ENCODE measurements at places on chromosomes 3 and 15.

DNA sequence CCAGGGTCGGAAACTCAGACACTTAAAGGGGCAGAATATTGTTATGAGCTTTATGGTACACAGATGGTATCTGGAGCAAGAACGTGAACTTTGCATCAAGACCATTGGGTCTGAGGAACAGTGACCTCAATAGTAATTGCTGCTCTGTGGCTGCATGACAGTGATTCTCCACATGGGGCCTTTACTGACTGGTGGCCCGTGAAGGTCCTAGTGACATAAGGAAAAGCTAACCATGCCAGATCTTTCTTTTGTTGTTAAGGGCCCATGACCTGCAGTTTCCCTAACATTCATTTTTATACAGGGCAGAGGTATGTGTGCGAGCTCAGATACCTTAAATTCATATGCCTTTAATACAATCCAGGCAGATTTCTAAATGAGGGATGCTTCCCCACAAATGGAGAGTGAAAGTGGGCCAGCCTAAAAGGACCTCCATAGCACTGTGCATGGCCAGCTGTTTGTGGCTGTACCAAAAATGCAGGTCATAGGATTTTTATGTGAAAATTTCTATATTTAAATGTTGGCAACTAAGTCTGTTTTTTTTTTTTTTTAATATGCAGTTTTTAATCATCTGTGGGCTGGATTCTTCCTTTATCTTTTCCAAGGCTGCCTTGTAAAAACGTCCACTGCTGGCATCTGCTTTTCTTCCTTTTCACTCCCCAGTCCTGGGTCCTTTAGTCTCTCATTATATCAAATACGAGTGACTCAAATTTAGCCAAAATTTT, 188.0 kb upstream of the IL12A start:
- DNase-seq = no peak

GRCh38 chr3:42172047-42172654, 81.0 kb downstream of the TRAK1 start:
- DNase-seq = no peak

GRCh38 chr15:101651554-101652097, 555 bp downstream of the TM2D3 start:
- no peak for DNase-seq

DNA sequence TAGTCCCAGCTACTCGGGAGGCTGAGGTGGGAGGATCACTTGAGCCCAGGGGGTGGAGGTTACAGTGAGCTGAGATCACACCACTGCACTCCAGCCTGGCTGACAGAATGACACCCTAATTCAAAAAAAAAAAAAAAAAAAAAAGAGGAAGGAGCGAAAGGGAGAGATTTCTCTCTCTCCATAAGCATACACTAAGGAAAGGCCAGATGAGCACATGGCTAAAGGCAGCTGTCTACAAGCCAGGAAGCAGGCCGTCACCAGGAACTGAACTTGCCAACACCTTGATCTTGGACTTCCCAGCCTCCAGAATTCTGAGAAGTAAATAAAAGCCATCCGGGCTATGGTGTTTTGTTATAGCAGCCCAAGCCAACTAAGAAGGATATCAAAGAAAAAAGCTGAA, 7.5 kb downstream of the SRGAP3 start:
- no peak for DNase-seq

GRCh38 chr15:73685981-73686380, 1.8 kb downstream of the CD276 start:
- no peak for DNase-seq

GRCh38 chr3:53628536-53629401, 134.4 kb downstream of the CACNA1D start:
- DNase-seq = no peak

DNA sequence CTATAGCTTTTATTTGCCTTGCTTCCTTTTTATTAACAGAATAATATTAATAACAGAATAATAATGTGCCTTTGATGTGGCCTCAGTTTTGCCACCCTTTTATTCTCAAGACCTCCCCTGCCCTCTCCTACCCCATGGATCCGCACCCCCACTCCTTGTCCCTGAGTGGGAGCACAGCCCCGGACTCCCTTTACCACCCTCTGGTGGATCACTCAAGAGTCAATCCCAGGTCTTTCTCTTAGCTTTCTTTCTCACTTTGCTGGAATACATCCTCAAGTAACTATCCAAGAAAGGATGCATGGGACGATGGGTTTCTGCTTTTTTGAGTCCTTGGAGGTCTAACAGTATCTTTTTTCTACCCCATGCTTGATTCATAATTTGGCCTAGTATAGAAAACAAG, 63.4 kb downstream of the KLF13 start:
- no peak for DNase-seq

- DNase-seq = no peak
Measured at GRCh38 chr15:55241891-55242290, 45.1 kb upstream of the RSL24D1 start.

- no peak for DNase-seq
Measured at GRCh38 chr15:94840794-94841783, 609.7 kb downstream of the MCTP2 start.

DNA sequence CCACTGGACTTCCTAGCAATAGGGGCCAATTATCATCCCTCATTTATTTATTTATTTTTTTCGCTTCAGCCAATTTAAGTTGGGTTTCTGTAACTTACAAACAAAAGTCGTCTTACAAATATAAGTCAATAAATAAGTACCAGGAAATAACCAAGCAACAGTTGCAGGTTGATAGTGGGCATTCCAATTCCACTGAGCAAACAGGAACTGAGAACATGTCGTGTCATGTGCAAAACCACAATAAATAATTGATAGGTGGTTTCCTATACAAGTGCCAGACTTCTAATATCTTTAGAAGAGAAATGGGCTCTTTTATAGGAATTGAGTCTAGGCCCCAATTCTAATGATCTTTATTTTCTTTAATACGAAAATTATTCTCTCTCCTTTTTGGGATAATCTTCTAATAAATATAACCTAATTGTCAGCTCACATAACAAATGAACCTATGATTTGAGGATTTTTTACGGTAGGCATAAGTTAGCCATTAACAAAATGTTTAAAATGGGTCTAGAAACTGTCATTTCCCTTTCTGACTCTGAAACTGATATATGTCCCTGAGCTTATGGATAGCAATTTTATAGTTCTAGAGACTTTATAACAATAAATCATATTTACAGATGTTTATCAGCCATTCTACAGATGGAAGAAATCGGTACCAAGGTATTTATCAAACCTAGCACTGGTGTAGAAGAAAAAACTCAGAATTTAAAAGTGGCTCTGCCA, 571.8 kb downstream of the FOXP1 start:
- DNase-seq = no peak

DNA sequence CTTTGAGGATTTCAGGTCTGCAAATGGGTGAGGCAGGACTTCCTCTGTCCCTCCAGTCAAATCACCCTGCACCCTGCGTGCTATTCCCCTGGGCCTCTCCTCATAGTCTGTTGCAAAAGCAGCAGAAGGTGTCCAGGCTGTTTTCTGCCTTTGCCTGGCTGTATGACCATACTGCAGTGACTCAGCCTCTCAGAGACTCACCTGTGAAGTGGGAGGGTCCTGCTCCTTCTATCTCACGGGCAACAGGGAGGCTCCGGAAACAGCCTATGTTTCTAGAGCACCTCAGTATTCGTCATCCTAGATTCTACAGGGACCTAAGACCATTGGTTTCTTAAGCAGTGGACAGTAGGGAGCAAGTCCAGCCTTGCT, 216.4 kb downstream of the TLE3 start:
- no peak for DNase-seq

DNA sequence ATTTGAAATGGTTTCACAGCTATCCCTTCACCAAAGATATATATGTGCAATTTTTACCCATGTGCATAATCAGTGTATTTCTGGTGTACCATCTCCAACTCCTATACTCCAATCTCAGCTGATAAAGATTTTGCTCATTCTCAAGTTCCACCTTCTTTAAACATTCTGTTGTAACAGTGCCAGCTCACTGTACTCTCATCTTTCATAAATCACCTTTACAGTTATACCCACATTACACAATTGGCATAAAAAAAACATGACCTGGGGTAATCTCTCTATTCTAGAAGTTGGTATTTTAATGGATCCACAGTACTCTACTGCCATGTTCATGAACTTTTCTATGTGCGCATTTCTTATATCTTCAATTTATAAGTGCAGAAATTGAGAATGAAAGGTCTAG, 339.9 kb upstream of the DPH6 start:
- no peak for DNase-seq

DNA sequence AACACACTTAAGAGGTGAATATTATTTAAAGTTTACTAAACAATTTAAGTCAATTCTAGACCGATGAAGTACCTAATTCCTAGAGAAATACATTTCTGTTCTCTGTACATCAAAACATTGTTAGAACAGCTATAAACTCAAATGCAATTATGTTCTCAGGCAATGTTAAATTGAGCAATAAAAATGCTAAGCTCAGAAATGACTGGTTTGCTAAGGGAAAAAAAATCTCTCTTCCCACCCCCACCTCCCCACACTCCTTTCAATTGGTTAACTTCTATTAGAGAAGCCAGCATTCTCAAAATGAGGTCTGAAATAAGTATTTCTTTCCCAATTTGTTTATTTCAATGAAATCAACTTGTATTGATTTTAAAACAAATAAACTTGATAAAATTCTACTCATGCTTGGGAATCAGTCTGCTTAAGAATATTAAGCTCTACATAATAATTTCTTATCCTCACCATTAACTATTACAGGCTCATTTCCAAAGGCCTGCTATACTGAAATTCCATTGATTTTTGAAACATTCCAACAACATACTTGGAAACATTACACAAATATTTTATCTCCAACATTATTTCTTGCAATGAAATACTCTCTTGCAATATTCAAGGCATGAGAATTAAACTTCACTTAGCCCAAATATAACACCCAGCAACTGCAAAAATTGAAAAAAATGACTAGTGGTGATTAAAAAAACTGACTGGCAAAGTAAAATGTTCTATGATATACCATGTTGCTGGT, 22.6 kb downstream of the TSPAN3 start:
- no peak for DNase-seq

- no peak for DNase-seq
Measured at GRCh38 chr15:95326431-95327182, 1003.9 kb upstream of the NR2F2 start.

DNA sequence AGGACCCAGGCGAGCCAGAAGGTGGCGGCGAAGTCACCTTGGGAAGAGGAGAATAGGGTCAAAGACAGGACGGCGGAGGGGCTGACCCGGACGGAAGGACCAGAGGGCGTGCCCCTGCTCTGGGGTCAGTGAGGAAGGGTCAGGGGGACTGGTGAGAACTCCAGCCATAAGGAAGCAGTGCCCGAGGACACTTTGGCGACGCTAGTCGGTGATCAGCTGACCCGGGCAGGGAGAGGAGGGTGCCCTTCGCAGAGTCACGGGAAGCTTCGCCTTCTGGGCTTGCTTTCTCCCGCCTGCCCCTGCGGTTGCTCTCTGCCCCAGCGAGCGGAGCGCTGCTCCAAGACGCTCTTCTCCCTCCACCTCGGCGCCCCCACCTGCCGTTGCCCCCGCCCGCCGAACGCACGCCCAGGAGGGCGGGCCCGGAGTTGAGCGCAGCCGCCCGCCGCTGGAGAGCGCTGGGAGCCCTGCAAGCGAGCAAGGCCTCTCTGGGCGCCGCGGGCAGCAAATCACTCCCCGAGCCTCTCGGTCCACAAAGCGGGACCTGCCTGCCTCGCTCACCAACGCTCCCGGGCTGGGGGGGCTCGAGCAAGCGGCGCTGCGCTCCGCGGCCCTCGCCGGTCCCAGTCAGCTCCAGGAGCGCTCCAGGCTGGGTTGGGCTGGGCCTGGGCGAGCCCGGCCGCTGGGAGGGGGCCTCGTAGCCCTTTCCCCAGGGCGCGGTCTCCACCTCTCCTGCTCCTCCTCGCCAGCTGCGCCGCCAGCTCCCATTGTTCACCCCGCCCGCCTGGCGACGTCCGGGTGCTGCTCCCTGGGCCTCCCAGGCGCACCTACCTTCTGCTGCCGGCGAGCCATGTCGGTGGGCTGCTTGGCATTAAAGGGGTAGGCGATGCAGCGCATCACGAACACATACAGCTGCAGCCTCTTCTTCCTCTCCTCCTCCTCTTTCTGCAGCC, 1.2 kb downstream of the CADPS start:
- no peak for DNase-seq

DNA sequence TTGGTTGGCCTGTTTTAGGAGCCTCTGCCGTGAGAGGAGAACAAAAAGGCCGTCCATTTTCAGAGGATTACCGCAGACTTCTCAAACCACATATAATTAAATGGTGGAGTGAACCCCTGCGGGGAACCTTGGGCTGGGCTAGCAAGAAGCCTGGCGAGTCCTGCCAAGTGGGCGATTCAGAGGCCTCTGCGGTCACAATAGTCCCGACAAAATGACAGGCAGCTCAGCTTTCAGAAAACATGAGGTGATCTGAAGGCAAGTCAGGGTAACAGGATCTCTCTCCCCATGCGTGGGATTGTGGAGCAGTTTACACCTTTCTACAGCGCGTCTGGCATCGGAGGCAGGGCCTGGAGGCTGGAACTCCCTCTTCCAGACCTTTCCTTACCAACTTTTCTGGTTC, 134.8 kb downstream of the ASB7 start:
- DNase-seq = no peak

GRCh38 chr3:127758013-127758412, 64.3 kb downstream of the MGLL start:
- no peak for DNase-seq

GRCh38 chr3:170724599-170725280, 138.9 kb upstream of the SLC7A14 start:
- DNase-seq = no peak

DNA sequence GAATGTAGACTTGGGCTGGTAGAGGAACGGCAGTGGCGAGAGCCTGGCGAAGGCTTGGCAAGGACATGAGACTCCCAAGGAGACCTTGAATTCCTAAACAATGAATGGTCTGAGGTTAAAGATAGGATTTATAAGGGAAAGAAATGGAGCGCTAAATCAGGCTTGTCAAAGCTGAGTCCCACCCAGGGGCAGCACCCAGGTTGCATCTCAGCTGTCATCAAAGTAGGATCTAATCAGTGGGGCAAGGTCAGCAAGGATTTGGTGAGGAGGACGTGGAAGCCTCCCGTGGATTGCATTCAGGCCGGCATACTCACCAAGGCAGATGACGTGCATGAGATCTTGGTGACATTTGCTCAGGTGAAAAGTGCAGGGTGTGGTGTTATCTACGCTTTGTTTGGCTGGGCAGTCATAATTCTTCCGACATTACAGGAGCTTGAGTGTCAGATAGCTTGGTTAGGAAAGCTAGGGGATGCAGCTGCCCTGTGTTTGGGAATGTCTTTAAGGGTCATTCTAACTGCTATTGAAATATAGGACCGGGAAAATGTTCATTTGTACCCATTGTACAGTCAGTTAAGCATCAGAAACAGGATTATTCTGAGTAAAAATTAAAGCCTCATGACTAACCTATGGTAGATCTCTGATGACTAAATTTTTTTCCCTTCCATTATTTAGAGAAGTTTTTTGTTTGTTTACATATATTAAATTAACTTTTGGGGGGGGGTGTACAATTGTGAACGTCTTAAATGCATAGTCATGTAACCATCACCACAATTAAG, 99.4 kb upstream of the TSC22D2 start:
- no peak for DNase-seq

GRCh38 chr3:49841806-49842205, 14.6 kb downstream of the TRAIP start:
- DNase-seq = no peak

- DNase-seq = no peak
Measured at GRCh38 chr15:36965570-36966342, 134.6 kb downstream of the MEIS2 start.

GRCh38 chr3:126867863-126868200, 115.1 kb upstream of the PLXNA1 start:
- DNase-seq = no peak

- no peak for DNase-seq
Measured at GRCh38 chr3:57958642-57959422, 49.4 kb upstream of the FLNB start.

- no peak for DNase-seq
Measured at GRCh38 chr15:59722476-59722875, 33.4 kb upstream of the BNIP2 start.
